Hypothalamus (tissue), 51 donors: ENCODE measurements at places on chromosomes 3 and 15.

DNA sequence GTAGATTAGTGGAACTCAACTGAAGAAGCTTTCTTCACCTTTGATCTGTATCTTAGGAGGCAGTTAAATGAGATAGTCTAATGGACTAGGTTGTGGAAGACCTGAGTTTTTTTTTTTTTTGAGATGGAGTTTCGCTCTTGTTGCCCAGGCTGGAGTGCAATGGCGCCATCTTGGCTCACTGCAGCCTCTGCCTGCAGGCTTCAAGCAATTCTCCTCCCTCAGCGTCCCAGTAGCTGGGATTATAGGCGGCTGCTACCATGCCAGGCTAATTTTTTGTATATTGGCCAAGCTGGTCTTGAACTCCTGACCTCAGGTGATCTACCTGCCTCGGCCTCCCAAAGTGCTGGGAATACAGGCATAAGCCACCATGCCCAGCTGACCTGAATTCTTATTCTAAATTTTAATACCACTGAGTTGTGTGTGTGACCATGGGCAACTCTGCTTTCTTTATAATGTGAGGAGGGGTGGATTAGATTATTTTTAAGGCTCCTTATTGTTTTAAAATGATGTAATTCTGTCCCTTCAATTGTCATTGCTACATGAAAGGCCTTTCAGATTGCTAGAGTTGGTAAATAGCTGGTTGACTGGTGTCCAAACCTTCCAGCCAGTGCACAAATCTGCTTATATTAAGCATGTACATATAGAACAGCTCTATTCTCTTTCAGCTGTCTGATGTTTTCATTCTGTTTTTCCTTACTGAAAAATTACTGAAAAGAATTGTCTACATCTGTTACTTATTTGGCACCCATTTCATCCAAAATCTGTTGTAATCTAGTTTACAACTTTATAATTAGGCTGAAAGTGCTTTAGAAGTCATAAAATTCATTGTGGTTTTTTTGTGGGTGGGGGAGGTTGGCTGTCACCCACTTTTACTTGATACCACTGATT lies 2.3 kb downstream of the LNP1 start:
- no peak for DNase-seq

- DNase-seq, result no peak
Observed at GRCh38 chr15:88255484-88256278, 858 bp downstream of the NTRK3 start.

DNA sequence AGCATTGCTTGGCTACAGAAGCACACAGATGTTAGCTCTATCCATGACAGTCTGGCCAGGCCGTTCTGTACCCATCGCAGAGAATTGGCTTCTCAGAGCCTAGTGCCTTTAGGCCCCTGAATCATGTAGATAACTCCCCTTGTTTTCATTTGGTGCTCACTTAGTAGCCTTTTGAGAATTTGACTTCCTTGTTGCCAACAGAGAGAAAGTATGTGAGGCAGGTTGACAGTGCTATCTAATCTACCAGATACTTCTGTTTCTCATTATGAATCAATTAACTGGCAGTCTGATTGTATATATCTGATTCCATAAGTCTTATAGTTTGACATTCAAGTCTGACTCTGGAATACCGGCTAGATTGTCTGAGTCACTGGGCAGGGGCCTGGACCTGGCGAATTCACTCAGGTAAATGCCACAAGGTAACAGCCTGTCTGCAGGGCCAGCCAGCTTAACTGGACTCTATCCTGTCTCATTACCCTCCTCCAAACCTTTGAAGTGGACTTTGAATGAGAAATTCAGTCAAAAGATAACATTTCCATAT lies 160.2 kb downstream of the GHSR start:
- DNase-seq, result no peak

DNA sequence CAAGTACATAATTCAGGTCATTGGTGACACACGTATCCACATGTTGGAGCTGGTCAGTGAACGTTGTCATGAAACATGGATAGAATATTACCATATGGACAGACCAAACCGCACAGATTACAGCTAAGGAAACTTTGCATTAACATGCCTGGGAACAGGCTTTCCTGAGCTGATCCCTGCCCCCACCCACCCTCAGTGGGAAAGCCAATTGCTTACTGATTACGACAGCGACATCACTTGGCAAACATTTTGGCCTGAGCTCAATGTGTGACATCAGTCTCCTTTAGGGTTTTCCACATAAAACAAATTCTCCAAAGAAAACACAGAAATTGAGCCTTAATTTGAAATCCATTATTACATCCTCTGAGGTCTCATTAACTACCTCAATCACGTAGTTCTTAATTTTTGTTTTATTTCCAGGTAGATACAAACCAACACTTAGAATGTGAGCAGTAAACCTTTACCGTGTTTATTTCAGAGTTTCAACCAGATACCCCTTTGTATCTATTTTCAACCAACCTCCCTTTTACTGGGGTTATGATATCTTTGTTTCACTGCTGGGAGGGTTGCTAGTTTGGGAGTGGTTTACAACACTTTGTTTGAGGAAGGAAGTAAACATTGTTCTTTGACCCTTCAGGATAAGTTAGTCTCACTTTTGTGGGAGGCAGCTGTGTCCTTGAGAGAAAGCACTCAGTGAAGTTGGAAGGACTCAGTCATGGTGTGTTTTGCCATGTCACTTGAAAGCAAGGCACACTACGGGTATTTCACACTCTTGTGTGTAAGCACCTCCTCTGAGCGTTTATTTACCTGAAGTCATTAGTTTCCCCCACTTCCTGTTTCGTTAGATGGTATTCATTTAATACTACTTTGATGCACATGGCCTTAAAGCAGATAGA lies 103.1 kb downstream of the CMSS1 start:
- no peak for DNase-seq

- no peak for DNase-seq
Observed at GRCh38 chr15:66588537-66588936, 22.7 kb upstream of the LCTL start.

DNA sequence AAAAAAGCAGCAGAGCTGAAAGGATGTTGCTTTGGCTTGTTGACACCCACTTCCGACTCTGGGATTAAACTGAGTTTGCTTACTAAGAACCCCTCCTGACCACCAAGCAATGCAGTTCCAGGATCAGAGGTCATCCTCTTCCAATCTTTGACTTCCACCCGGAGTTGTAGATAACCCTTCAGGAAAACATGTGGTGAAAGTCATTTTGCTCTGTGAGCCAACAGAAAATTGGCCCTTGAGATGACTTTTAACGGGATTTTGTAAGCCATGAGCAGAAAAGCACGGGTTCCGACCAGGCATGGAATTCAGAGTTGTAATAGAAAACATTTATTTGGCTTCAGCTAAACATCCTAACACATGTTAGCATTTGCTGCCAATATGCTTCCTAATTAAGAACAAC lies 171.6 kb upstream of the NR2F2 start:
- no peak for DNase-seq

GRCh38 chr3:189001559-189001958 lies 170.2 kb upstream of the TPRG1 start:
- DNase-seq, result no peak

DNA sequence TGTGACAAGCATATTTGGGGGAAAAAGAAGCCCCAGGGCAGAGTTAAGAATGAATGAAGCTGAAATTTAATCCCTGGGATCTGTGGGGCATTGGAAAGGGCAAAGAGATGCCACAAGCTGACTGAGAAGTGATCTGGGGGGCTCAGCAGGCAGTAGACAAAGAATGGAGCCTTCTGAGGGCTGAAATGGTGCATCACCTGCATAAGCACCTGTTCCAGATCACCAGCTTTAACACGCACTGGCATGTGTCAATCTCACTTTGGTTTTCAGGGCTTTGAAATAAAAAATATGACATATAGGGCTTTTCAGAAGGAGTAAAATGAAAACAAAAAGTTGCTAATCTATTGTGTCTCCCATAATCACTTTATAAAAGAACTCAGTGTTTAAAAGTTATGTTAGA lies 210.8 kb upstream of the ARHGEF26 start:
- DNase-seq, result no peak

- no peak for DNase-seq
Observed at GRCh38 chr15:88231909-88232644, 24.5 kb downstream of the NTRK3 start.
